ENCODE measurements at places on chromosomes 11 and 22.

DNA sequence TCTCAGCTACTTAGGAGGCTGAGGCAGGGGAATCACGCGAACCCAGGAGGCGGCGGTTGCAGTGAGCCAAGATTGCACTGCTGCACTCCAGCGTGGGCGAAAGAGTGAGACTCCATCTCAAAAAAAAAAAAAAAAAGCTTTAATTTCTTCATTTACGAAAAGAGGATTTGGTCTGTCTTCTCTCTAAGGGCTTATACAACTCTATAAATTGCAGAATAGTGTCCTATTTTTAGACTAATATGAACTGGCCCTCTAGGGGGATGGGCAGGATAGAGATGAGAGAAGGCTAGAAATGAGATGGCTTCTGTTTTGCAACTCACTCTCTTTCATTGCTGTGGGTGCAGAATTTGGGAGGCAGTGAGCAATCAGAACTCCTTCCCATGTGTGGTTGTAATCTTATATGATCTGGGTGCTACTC lies 11.3 kb downstream of the MAML2 start:
- DNase-seq = no peak

GRCh38 chr11:27719546-27719925 lies 19.3 kb upstream of the BDNF start:
- no peak for DNase-seq

DNA sequence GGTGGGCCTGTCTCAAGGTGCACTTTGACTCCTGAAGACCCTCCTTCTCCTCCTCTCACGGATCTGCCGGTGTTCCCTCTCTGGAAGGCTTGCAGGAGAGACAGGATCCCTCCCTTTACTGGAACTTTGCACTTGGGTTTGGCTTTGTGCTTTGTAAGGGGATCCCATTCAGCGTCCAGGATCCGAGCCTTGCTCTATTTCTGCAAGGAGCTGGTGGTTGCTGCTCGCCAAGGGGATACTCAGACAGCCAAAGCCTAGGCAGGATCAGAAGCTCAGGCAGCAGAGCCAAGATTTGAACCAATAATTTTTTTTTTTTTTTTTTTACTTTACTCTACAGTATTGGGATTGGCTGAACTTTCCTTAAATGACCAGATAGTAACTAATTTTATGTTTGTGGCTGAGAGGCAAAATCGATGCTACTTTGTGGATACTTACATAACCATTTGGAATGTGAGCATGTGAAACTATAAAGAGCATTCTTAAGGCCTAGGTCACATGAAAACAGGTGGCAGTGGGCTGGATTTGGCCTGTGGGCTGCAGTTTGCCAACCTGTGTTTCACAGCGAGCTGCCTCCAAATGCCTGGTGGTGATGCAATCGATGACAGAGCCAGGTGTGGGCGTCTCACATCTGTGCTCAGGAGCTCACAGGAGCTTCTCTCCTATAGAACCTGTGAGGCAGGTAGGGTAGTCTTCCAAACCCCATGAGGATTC lies 25.2 kb downstream of the BCR start:
- DNase-seq = no peak

DNA sequence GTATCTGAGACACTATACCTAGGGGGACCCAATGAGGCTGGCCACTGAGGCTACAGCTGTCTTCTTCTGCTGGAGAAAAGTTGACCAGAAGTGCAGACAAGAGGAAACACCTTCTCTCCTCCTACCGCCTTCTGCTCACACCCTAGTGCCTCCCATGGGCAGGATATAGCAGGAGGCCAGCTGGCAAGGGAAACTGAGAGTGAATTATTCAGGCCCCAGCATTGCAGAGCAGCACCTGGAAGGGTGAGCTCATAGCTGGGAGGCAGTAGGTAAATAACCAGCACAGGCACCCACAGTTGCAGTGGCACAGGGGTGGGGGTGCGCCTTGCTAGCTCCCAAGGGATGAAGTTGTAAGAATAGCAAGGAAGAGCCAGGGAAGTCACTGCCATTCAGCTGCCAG lies 267.4 kb upstream of the NCAM1 start:
- no peak for DNase-seq

DNA sequence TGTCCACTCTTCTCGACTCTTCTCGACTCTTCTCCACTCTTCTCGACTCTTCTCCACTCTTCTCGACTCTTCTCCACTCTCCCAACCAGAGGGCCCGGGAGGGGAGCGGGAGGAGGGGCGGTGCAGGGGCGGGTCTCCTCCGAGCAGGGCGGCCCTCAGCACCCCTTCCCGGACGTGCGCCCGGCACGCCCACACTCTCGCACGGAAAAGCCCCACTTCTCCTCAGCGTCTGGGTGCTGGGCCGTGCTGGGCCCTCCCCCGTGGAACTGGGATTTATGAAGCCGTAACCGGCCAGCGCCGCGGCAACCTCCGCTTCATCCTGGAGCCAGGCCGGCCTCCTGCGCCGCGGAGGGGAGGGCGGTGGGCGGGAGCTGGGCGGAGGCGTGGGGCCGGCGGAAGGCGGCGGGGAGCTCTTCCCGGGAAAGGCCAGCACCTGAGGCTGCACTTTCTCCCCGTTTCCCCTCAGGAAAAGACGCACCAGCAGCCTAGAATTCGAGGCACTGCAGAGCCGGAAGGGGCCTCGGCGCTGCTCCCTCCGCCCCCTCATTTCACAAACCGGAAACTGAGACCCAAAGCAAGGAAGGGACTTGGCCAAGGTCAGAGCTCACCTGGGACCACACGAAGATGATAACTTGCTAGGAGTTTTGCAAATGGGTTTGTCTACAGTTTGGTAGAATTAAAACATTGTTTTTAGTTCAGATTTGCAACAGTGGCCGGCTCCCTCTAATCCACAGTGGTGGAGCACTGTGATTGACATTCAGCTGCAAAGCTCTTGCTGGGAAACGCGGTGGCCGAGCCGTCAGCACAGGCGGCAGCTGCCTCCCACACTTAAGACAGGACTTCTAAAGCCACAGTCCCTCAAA lies 31.6 kb upstream of the JAM3 start:
- peak; percentile 60 for DNase-seq

- no peak for DNase-seq
Measured at GRCh38 chr22:32480238-32480637, 5.6 kb downstream of the FBXO7 start.

DNA sequence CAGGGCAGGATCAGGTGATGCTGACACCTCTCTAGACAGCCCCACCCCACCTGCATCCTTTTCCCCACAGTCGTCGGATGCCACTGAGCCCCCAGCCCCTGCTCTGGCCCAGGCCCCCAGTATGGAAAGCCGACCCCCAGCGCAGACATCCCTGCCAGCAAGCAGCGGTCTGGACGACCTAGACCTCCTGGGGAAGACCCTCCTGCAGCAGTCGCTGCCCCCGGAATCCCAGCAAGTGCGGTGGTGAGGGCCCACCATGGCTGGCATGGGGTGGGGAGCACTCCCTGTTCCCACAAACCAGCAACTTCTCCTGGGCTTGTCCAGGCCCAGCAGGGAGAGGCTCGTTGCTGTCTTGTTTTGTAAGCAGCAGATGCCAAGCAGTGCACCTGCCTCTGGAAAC lies 9.5 kb upstream of the SH3BP1 start:
- no peak for DNase-seq

DNA sequence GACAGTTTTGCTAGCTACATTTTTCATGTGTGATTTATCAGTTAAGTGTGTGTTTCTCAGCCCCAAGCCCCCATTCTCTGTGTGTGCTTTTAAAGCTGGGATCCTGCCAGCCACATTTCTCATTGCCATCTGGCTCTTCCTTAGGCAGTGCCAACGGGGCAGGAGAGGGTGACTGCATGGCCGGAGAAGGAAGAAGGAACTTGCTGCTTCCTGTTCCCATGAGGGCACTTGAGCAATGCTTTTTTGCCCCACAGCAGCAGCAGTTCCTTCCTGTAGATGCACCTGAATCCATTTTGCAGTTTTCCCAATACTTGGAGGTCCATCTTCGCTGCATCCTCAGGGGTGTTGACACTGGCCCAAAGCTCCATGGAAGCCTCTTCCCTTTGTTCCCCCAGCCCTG lies 37.5 kb downstream of the TNRC6B start:
- DNase-seq = no peak

DNA sequence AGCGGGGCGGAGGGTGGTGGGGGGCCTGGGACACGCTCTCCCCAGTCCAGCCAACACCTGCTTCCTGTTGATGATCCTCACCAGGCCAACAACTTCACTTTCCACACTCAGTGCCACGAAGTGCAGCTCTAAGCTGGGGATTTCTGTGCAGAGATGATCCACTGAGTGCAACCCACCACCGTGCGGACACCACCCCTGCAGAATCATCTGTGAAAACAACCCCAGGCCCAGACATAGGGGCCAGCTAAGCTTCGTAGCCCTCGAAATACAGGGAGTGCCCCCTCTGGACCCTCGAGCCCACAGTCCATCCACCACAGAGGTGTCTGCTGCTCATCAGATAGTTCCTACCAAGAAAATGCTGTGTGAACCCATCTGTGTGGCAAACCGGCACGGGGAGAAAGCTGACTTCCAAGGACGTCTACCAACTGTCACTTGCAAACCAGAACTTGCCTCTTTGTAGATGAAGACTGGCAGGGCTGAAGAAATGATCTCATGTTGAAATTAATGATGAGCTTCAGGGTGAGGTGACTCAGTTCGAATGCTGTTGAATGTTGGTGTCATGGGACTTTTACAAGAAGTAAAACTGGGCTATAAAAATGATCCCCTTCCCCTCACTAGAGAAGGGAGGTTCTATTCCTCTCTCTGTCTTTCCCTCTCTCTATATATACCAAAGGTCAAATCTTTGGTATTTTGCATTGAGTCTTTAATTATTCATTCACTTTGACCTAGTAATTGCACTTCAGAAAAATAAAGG lies 73.4 kb downstream of the MYEOV start:
- DNase-seq = no peak
